ENCODE measurements at places on chromosomes 16 and 17. TPM values are rescaled to one million over a fixed set of nuclear protein-coding genes. Genes with fewer than 3 reads are reported as not detected.

DNA sequence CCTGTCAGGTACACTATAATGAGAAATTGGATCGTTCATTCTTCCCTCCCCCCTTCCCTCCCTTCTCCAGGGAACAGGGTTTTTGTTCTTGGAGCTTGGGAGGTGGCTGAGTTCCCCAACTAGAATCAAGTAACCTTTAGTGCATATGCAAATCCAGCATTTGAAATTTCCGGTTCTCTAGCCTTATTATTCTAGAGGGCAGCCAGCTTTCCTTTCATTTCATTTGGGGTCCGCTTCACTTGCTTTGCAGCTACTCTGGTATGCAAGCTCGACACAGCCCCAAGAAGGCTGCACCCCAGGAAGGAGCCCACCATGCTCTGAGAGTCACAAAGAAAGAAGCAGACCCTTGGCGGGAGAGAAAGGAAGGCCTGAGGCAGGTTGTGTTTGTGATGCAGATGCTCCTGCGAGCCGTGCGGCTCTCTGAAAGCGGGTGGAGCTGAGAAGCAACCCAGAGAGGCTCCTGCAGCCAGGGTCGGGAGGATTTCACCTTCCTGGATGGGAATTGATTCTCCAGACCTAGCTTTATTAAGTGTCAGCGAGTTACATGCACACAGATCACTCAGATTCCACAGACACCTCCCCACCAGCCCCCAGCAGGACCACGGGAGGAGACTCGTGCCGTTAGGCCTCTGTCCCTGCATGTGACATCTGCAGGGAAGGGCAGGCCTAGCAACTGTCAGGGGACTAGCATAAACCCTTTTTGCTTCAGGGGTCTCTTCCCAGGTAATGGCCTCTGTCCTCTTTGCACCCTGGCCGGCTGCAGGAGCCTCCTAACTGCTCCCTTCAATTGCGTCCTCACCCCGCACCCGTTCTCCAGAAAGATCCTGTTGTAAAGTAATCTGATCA, 34.5 kb downstream of the PMM2 start:
- DNase-seq: no peak

- no peak for DNase-seq
Measured at GRCh38 chr17:41167561-41167960, 460 bp downstream of the KRTAP4-3 start.

- no peak for DNase-seq
Measured at GRCh38 chr16:2520784-2521531, 787 bp downstream of the AMDHD2 start.

The RPL23 gene
- 1,642 TPM for total RNA-seq

The EVI2B gene
- total RNA-seq: not detected

The MT1G gene
- total RNA-seq: 2.9 TPM

The FOXF1 gene
- not detected for total RNA-seq

DNA sequence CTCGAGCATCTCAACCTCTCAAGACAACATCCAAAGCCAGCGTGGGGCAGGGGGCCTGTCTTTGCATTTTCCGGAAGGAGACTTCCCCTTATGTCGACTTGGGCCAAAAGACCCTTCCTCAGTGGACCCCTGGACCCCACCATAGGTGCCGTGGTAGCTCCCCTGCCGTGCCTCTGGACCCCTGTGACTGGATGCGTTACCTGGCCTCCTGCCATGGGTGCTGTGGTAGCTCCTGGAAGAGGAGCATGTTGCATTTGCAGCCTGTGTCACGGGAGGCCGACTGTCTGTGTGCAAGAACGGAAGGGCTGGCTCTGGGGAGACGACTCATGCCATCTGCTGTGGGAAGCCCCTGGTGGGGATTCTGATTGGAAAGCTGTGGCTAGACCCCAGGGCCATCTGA, 130.1 kb downstream of the FOXL1 start:
- no peak for DNase-seq

The CPHXL2 gene
- total RNA-seq: not detected

The CARD14 gene
- total RNA-seq: 0.36 TPM

The RAB11FIP4 gene
- total RNA-seq: 65.5 TPM

The FADS6 gene
- 0.42 TPM for total RNA-seq

GRCh38 chr17:5825717-5826330, 241.5 kb upstream of the NLRP1 start:
- DNase-seq: no peak

- DNase-seq: no peak
Measured at GRCh38 chr16:23209606-23210005, 27.1 kb downstream of the SCNN1G start.

The NTN3 gene
- total RNA-seq: 2.5 TPM

DNA sequence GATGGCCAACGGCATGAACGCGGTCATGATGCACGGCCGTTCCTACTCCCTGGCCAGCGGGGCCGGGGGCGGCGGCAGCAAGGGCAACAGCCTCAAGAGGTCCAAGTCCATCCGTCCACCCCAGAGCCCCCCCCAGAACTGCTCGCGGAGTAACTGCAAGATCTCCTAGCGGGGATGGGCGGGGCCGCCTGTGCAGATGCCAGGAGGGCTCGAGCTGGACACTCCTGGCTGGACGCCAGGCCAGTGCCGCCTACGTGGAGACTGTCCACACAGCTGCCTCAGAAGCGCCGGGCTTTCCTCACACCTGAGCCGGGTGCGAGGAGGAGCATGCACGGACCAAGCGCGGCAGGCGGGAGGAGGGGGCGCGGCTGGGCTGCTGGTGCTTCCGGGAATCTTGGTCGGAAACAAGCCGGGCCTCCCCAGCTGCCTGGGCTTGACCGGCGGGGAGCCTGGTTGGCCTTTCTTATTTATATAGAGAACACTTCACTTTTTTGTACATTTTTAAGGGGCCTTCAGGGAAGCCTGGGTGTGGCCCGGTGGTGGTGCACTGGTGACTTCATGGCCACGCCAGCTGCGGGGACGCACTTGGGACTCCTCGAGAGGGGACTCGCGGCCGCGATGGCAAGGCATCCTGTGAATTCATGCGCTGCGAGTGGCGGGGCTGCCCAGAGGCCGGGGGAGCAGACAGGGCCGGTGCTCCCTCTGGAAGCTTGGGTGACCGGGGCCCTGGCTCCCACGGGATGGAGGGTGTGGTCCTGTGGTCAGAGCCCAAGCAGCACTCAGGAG, 3.1 kb upstream of the WFIKKN1 start:
- no peak for DNase-seq

- peak; percentile 41 for DNase-seq
Measured at GRCh38 chr16:9258423-9259051, 167.1 kb downstream of the HAPSTR1 start.

GRCh38 chr16:75702242-75702641, 981 bp upstream of the DUXB start:
- DNase-seq: no peak

DNA sequence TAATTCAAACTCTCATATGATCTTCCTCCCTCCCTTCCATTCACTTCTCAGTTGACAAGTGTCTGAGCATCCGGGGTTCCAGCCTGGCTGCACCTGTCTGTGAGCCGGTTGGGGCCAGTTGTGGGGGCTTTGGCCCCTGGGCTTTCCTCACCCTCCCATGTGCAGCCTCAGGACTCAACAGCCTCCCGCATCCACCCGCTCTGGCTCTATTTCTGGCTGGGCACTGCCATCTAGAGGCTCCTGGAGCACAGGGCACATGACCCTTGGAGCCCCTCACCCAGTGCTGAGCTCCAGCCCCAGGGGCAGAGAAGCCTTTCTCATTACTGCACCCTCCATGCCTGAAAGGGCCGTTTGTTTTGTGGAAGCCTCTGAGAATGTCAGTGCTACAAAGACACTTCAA, 43.3 kb downstream of the HAPSTR1 start:
- peak; percentile 32 for DNase-seq

The LITAF gene
- total RNA-seq: 48.6 TPM
